ENCODE measurements at places on chromosomes 12 and 14.

- no peak for DNase-seq
These were observed 466.5 kb upstream of the SOX5 start for GRCh38 chr12:24415934-24416333.

DNA sequence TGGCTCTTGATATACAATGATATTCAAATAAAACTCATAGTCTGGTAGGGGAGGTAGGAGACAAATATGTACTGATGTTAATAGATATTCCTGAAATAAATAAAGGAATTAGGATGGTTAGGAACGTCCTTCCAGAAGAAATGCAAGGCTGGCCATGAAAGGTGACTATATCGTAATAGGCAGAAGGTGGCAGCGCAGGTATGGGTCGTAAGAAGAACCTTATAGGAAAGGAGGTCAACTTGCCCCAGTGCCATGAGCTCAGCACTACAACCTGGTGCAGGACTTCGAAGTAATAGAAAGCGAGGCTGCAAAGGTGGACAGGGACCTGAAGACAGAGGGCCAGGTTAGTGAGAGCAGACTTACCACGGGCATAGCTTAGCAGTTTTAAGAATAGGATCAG lies 55.3 kb upstream of the FGD4 start:
- no peak for DNase-seq

DNA sequence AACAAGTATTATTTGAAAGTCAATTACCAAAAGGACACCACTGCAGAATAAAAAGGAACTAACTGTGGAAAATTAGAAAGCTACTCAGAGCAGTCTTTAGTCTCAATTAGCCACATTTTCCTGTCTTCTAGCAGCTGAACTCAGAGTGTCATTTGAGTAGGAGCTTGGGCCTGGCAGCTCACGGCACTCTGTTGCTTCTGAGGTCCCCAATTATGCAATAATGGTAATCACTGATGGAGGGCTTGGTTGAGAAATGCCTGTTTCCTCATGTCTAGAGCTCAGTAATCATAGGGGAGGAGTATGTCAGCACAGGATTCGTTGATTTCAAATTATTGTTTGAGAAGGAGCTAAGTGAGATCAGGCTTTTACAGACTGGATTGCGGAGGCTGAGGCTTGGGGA lies 108.6 kb downstream of the VRK1 start:
- DNase-seq: no peak

GRCh38 chr12:113479590-113480335 lies 8.1 kb upstream of the LHX5 start:
- no peak for DNase-seq

GRCh38 chr14:53979113-53979681 lies 22.6 kb upstream of the BMP4 start:
- no peak for DNase-seq

DNA sequence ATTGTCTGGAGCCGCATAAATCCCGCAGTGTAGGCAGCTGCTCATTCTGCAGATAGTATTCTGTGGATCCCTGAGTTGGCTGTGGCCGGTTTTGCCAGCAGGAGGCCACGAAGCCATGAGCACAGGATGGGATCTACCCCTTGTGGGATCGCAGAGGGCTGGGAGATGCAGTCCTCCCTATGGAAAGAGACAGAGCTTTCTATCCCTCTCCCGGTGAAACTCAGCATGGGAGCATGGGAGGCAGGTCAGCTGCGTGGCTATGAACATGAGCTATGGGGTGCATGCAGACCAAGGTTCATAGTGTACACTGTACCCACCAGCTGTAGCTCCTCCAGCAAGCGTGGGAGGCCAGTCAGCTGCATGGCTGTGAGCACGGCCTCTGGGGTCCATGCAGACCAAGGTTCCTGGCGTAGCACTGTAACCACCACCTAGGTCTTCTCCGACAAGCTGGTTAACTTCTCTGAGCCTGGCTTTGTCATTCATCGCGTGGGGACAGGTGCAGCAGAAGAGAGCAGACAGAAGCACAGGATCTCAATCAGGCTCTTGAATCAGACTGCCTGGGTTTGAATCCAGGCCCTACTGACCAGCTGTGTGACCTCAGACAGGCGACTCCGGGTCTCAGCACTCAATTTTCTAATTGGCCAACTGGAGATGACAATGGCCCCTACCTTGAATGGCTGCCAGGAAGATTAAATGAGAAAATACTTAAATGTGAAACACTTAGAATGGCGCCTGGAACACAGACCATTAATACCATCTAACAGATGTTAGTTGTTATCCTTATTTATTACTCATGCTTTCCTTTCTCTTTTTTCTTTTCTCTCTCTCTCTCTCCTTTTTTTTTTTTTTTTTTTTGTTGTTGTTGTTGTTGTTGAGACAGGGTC lies 6.0 kb downstream of the BDKRB1 start:
- no peak for DNase-seq

DNA sequence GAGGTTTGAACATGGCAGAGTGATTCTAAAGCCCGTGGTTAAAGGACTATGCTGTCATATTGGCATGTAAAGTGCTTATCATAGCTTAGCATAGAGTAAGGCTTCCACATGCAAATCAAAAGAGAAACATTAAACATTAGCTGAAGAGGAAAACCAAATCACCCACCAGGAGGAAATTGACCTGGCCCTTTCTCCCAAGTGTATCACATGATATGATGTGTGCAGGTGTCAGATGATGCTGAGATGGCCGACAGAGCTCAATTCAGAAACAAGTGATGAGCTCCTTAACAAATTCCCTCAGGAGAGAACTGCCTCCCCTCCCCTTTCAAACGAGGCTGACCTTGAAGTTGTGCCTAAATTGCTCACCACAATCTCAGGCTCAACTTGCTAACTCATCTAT lies 217.1 kb upstream of the BTG1 start:
- DNase-seq: no peak

- DNase-seq: no peak
These were observed 10.2 kb downstream of the GNG2 start for GRCh38 chr14:51870606-51871005.

DNA sequence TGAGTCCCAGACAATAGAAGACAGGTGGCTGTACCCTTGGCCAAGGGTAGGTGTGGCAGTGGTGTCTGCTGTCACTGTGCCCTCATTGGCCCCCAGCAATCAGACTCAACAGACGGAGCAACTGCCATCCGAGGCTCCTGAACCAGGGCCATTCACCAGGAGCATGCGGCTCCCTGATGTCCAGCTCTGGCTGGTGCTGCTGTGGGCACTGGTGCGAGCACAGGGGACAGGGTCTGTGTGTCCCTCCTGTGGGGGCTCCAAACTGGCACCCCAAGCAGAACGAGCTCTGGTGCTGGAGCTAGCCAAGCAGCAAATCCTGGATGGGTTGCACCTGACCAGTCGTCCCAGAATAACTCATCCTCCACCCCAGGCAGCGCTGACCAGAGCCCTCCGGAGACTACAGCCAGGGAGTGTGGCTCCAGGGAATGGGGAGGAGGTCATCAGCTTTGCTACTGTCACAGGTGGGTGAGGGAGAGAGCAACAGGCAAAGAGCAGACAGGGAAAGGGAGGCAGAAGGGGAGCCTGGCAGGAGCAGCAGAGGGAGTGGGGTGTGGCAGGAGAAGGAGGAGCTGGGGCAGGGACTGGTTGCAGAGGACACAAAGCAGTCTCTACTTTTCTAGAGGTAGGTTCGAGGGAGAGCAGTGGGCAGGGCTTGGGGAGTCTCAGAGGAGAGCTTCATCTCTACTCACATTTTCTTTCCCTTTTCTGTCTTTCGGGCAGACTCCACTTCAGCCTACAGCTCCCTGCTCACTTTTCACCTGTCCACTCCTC lies 452 bp downstream of the INHBE start:
- no peak for DNase-seq

- DNase-seq: peak; percentile 86
These were observed 12.4 kb downstream of the LUM start for GRCh38 chr12:91098941-91099340.

DNA sequence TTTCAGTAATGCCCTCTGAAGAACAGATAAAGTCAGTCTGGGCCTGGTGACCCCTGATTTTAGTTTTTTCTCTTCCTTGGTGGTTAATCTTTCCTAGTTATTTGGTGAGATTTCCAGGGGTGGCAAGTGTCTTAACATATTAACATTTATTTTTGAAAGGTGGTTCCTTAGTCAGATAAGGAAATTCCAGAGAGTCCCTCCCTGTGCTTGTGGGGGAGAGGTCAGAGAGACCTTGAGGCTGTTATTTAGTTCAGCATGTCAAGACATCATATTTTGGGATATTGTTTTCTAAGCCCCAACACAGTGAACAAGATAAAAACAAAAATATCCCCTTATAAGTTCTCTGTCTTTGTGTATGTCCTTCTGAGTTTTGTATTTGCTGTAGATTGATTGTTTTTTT lies 9.5 kb upstream of the LUM start:
- DNase-seq: no peak

GRCh38 chr12:120861074-120861795 lies 42.9 kb downstream of the SPPL3 start:
- DNase-seq: no peak

GRCh38 chr14:50233951-50234250 lies 2.5 kb upstream of the SOS2 start:
- no peak for DNase-seq

Measured in fibroblast of skin of left quadriceps (primary cell).